ENCODE measurements at places on chromosomes 5 and 9. TPM values are rescaled to one million over a fixed set of nuclear protein-coding genes. Genes with fewer than 3 reads are reported as not detected.

The INSL4 gene
- 15.8 TPM for total RNA-seq

The CNTNAP3 gene
- total RNA-seq = 9.6 TPM

The NUTM2G gene
- not detected for total RNA-seq

The WHRN gene
- 5.1 TPM for total RNA-seq

The LHX3 gene
- total RNA-seq = 0.12 TPM

The NSA2 gene
- total RNA-seq = 140 TPM

The ZNF300 gene
- 3.0 TPM for total RNA-seq

The CHSY3 gene
- 0.10 TPM for total RNA-seq

The ERAP2 gene
- total RNA-seq = 1.2 TPM

The ZFAND5 gene
- 141 TPM for total RNA-seq

The COL15A1 gene
- 0.36 TPM for total RNA-seq

The PCDHB5 gene
- 1.9 TPM for total RNA-seq

The HTR1A gene
- not detected for total RNA-seq

The NAIP gene
- total RNA-seq = 0.63 TPM

The TRPM3 gene
- total RNA-seq = not detected

The NAA35 gene
- total RNA-seq = 24.7 TPM

The PCDHA6 gene
- total RNA-seq = 0.09 TPM

The PTPDC1 gene
- total RNA-seq = 4.2 TPM

The TLX3 gene
- not detected for total RNA-seq

Data from A549 treated with CpdA at 1 μM for 4 hours (cell line).